ENCODE measurements at places on chromosomes 13 and 19.
A peak's percentile ranks its signal among the peaks of the same experiment; 100 is the strongest.

GRCh38 chr13:26961890-26962615 lies 201.5 kb upstream of the GPR12 start:
- no peak for DNase-seq

DNA sequence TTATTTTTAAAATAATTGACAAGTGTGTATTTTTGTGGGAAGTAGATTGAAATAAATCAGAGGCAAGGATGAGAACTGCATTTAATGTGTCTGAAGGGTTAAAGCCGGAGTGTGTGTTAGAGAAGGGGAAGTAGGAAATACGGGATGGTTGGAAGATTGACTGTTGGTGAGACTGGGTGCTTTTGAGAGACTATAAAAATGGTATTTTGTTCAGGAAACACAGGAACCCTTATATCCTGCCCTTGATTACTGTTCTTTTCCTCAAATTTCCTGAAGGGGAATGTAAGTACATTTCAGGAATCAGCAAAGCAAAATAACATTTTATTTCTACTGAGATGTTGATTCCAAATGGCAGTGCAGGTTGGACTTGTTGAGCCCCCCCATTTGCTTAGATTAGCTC lies 15.1 kb downstream of the IFT88 start:
- no peak for DNase-seq

GRCh38 chr13:75932636-75933035 lies 296.5 kb downstream of the LMO7 start:
- no peak for DNase-seq

GRCh38 chr13:39362652-39363381 lies 240.2 kb downstream of the LHFPL6 start:
- DNase-seq, result no peak

GRCh38 chr19:42254089-42254849 lies 659 bp downstream of the ERF start:
- DNase-seq, result no peak

DNA sequence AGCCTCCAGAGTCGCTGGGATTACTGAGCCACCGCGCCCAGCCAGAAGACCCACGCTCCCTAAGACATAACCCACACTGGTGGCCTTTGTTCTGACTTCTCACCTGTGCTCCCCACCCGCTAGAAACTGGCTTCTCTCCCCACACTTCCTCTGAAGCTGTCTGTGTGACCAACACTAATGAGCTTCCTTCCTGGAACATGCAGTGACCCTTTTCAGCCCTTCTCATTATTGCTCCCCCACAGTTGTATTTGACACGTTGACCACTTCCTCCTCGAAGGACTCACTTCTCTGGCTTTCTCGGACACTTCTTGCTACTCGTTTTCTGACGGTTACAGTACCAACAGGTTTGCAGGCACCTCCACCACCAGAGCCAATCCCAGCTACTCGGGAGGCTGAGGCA lies 10.9 kb downstream of the NCR1 start:
- DNase-seq, result no peak

DNA sequence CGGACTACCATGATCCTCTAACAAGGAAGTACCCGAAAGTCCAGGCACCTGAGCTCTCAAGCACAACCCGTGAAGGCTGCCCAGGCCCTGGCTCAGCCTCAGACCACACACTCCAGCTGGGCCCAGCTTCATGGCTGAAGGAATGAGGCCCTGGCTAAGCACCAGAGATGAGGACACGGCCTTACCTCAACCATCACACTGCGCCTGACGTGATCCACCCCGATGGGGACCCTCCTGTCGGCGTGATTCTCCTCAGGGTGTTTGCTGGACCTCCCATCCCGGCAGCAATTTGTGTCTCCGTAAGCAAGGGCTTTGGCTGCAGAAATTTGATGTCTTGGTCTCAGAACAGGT lies 56.5 kb downstream of the F2RL3 start:
- no peak for DNase-seq

GRCh38 chr19:17210296-17210695 lies 4.9 kb upstream of the USE1 start:
- DNase-seq, result no peak

DNA sequence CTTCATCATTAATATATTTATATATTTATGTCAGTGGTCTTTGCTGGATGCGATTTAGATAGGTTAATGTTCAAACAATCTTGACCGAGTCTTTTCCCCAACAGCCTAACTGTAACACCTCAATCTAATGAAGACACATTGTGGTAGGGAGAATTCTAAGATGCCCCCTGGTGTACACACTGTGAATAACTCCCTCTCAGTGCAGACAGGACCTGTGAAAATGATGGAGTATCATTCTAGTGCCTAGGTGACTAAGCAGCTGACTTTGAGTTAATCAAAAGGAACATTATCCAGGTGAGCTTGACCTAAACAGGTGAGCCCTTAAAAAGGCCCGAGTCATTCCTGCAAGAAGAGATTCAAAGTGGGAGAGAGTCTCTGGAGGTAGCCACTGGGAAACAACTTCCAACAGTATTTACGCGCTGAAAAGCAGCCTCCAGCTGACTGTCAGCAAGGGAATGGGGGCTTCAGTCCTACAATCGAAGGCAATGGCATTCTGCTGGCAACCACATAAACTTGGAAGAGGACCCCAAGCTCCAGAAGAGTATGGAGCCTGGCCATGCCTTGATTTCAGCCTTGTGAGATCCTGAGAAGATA lies 28.0 kb upstream of the KBTBD7 start:
- DNase-seq, result no peak

DNA sequence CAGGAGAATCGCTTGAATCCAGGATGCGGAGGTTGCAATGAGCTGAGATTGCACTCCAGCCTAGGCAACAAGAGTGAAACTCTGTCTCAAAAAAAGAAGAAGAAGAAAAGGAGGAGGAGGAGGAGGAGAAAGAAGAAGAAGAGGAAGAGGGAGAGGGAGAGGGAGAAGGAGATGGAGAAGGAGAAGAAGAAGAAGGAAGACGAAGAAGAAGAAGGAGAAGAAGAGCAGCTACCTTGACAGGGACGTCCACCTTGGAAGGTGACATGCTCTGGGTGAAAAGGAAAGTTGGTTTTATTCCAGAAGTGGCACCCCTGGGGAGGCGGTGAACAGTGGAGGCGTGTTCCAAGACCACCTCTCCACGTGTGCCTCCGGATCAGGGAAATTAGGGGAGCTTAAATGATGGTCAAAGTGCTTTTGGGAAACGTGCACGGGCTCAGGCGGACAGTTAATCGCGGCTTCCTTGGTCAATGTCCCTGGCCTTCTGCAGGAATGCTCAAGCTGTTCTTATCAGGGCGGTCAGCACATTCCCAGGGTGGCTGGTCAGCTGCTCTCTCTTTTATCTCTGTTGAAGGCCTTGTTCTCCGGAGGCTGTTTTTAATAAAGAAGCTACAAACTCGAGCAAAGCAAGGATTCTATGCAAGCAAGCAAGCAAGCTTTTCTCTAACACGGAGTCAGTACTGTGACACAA lies 78.9 kb upstream of the PEG3 start:
- DNase-seq, result no peak

GRCh38 chr13:110444226-110444653 lies 117.3 kb downstream of the RAB20 start:
- no peak for DNase-seq

- DNase-seq, result no peak
Observed at GRCh38 chr19:18905513-18906236, 9.7 kb upstream of the CERS1 start.

DNA sequence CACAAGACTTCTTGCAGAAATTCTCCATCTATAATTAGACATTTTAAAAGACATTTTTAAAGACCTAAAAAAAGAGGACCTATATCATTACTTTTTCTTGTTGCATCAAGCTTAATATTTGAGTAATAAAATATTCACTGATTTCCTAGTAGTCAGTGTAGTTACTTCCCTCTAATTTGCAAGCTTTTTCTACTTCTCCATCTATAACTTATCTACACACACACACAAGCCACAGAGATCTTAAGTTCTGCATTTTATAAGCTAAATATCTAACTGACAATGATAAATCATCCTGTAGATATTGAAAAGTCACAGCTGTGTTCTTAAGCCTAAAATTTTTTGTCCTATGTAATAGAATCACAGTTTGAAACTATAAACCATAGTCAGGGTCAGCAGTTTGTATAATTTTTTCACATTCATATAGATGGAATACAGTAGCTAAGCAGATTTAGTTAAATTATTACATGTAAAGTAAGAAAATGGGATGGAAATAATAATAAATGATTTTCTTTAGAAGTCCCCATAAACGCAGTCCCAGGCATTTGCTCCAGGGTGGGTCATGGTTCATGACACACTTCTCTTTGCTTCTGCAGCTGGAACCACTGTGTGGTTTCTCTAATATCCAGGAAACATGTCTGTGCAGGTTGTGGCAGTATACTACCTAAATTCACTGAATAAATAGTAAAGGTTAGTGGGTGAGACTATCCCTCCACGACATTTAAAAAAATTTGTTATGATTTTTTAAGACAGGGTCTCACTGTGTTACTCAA lies 60.2 kb downstream of the ESD start:
- no peak for DNase-seq

DNA sequence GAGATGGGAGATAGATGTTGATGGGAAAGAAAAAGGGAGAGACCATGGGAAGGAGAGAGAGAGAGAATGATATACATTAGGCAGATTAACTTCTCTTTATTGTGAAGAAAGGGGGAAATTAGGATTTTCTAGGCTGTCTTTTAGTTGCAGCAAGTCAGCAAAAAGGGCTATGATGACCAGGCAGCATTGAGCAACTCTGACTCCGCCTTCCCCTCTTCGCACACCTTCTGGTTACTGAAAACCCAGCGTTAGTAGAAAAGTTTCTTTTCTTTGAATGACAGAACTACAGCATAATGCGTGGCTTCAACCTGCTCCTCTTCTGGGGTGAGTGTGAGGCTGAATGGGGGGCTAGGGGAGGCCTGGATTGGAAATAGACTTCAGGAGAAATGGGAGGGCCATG lies at the start of gene ADGRE1:
TSS of gene ADGRE1 (plus strand) at position 264 of the 400 bp plus-strand sequence. CDS start at position 294, 30 bp downstream.
- no peak for DNase-seq

GRCh38 chr19:17495639-17496296 lies 15.7 kb upstream of the PGLS start:
- no peak for DNase-seq

DNA sequence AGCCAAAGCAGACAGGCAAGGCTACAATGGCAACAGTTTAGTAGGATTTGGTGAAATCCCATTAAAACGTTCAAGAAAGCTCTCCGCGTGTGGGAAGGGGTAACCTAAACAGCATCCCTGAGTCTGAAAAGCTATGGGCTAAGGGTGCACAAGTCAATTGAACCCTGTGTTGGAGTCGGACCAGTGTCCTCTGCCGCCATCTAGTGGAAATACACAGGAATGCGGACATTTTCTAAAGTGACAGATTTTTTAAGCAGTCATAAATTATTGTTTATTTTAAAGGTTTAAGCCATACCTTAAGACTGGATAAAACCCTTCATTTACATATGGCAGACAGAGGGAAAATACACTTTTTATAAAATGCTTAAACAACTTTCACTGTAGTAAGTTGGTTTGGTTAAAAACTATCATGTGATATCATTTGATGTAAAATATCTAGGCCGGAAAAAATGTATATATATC lies 26.5 kb upstream of the LSM14A start:
- DNase-seq, result no peak

GRCh38 chr13:75181906-75182305 lies 300.1 kb downstream of the TBC1D4 start:
- DNase-seq, result peak; percentile 34

GRCh38 chr13:99686944-99687411 lies 185.7 kb downstream of the TM9SF2 start:
- no peak for DNase-seq

GRCh38 chr13:102183509-102184182 lies 218.2 kb downstream of the FGF14 start:
- DNase-seq, result no peak

- DNase-seq, result no peak
Observed at GRCh38 chr19:40663695-40664692, 26.5 kb downstream of the NUMBL start.

DNA sequence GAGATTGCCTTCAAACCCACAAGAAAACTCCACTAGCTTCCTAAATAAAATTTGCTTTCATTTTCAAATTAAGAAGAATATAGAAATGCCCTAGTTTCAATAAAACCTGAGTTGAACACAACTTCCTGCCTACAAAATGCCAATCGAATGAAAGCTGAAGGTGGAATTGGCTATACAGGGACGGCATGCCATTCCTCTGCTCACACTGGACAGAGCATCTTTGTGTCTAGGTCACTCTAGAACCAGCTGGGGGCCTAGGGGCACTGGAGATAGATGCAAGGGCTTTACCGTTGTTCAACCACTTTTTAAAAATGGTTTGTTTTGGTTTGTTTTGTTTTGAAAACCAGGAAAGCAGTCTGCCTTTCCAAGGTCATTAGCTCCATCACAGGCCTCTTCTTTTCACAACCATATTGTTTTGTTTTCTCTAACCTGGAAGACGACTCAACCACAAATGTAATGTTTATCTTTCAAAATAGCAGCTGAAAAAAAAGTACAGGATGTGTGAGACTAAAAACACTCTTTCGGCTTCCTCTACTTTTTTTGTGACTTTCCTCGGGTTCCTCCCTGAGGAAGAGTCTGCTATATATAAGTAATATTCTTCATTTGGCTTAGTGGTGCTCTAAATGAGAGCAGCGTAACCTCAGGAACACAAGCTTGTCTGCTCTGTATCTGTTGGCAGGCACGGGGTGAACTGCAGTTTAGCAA lies 11.9 kb upstream of the ITM2B start:
- no peak for DNase-seq

GRCh38 chr19:43446746-43447489 lies 18.5 kb downstream of the LYPD3 start:
- peak; percentile 45 for DNase-seq

DNA sequence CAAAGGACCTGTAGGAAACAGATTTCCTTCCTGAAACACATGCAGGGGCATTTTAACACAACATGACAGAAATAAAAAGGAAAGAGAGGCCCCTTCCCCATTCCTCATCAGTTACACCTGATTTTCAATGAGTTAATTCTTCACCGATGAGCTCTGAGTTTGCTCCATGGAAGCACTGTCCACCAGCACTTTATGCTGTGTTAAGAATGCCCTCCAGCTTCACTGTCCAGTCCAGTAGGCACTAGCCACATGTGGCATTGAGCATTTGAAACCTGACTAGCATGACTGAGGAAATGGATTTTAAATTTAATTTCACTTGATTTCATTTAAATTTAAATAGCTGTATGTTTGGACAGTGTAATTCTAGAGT lies 217.2 kb upstream of the SLC10A2 start:
- no peak for DNase-seq
